Stimulated activated effector memory CD8-positive, alpha-beta T cell treated with anti-CD3 and anti-CD28 coated beads, Interleukin-12 subunit alpha, Interleukin-12 subunit beta, amount 100 ng/mL, for 72 hours (primary cell): ENCODE measurements at places on chromosomes 11 and 22.

- no peak for DNase-seq
Observed at GRCh38 chr22:44347080-44347479, 34.3 kb upstream of the SHISAL1 start.

DNA sequence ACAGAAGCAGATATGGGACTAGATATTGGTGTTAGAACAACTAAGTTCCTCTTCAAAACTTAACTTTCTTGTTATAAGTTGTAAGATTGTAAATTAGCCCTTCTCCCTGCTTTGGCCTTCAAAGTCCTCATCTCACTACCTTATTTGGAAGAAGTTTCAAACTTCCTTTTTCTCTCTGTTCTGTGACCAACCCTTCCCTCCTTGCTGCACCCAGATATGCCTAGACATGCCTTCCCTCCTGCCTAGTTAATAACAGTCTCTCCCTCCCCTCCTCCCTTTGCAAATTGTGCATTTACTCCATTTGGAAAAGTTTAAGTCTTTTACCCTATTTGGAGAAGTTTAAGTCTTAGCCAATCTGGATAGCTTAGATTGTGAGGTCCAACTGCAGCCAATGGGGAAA is 4.9 kb downstream of the OR52K2 start:
- DNase-seq, result no peak

DNA sequence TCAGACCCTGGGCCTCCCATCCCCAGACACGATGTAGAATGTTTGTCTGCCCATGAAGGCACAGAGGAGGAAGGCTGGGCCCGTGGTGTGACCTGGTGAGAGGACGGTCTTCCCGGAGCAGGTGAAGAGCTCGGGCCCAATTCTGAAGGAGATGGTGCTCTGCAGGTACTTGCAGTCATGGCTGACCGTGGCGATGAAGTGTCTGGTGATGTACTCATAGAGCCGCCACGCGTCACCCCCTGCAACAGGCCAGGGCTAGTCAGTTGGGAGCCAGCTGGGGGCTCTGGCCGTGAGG is 10.0 kb upstream of the PPM1F start:
- no peak for DNase-seq

DNA sequence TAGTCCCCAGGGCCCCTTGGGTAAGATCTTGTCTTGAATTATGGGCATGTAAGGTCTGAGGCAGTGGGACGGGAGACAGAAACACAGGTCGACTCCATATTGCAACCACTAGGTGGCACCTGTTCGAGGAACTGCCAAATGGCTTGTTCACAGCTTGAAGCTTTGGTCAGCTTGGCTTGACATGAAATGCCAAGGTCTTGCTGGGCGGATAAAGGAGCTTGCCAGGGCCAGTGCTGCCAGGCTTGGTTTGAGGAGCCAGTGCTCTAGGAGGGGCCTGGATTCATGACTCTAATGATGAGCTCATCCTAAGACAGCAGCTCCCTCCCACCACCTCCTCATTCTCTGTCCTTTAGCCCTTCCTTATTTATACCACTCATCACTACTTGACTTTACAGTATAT is 11.9 kb upstream of the NRIP3 start:
- DNase-seq, result peak; percentile 66

DNA sequence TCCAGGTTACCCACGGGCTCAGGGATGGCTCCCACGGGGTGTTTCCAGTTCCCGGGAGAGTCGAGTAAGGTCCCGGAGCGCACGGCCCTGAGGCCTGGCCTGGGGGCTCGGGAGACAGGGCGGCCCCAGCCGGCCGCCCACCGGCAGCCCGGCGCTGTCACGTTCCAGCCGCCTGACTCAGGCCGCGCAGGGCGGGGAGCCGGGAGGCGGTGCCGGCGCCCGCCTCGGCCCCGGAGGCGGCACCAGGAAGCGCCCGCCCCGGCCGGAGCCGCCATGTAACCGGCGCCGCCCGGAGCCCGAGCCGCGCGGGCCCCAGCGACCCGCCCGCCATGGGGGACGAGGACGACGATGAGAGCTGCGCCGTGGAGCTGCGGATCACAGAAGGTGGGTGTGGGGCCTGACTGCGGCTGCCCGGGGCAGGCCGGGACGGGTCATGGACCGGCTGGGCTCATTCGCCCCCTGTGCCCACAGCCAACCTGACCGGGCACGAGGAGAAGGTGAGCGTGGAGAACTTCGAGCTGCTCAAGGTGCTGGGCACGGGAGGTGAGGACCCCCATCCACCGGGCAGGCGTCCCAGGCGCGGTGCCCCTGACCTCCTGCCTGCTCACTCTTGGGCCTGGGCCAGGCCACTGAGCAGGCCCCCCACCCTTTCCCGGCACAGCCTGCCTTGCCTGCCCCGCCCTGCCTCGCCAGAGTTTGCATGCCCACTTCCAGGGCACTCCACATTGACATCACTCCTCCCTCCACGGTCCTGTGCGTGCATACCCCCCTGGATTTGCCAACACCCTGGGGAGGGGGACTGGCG is at the start of gene RPS6KA4:
Gene RPS6KA4, plus strand, starts transcription at position 256 of the 805 bp plus-strand sequence. Its CDS starts 74 bp downstream, at position 330.
- peak; percentile 71 for DNase-seq

- peak; percentile 87 for DNase-seq
Observed at GRCh38 chr22:20981787-20982562, at the start of gene LZTR1. LZTR1 (plus strand) TSS chr22:20982297; CDS start chr22:20982372, 75 bp downstream.
